Iris pigment epithelial cell (primary cell): ENCODE measurements at places on chromosomes 7 and 10.

GRCh38 chr10:110625356-110625894, 18.7 kb upstream of the RBM20 start:
- no peak for DNase-seq

- no peak for DNase-seq
Observed at GRCh38 chr10:44089671-44090070, 295.2 kb downstream of the CXCL12 start.

GRCh38 chr10:19451356-19451755, 364.9 kb upstream of the PLXDC2 start:
- DNase-seq, result no peak

GRCh38 chr7:85529831-85530230, 343.0 kb upstream of the SEMA3D start:
- DNase-seq, result peak; percentile 88

DNA sequence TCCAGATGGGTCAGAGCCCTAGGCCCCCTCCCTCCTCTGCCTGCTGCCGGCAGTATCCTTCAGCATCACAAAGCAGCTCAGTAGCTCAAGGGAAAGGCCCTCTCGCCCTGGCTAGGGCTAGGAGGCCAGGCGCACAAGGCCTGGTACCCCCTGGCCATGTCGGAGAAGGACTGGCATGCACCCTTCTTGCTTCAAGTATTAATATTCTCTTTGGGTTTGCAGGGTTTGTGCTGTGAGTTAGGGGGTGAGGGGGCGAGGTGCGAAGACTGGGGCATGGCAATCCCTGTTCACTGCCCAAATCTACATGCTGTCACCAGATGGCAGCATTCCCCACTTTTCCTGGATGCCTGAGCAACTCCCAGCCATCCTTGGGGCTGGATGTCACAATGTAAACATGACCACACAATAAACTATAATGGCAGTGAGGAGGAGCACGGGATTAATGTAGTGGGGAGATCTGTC, 105.2 kb downstream of the NEURL1 start:
- peak; percentile 68 for DNase-seq

DNA sequence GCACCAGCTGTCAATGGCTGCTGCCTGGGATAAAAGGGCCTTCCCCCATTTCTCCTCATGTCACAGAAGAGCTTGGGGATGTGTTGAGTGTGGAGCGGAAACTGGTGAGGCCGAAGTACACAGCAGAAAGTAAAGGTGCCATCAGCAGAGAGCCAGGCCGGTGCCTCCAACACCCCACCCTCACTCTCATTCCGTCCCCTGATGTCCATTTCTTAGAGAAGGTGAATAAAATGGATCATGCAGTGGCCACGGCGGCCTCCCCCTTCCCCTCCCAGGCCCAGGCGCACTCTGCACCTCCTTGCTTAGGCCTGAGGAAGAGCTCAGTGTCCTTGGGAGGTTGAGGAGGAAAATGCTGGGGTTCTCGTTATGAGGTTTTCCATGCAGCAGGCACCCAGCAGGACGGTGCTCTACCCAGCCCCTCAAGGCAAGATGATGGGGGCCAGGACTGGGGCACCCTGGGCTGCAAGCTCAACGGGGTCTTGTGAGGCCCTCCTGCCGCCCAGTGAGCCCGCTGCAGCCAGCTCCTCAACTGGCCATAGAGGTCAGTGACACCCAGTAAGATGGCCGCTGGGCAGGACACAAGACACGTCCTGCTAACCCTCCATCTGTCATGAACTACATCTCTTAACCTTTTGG, 163.9 kb downstream of the ADARB2 start:
- DNase-seq, result no peak

DNA sequence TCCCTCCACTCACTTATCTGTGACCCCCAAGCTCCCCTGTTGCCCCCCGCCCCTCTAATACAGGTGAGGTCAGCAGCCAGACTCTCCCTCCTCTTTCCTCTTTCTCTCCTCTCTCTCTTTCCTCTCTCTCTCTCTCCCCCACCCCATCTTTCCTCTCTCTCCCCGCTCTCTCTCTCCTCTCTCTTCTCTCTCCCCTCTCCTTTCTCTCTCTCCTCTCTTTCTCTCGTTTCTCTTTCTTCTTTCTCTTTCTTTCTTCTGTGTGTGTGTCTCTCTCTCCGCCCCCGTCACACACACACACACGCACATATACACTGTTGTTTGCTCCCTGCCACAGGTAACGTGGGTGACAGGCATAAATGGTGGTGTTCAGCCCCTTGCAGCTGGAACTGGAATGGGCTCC, 37.2 kb upstream of the PSMG3 start:
- no peak for DNase-seq

GRCh38 chr7:126792521-126792920, 460.2 kb downstream of the GRM8 start:
- DNase-seq, result no peak

GRCh38 chr10:107809889-107810288, 645.4 kb upstream of the SORCS1 start:
- DNase-seq, result no peak

DNA sequence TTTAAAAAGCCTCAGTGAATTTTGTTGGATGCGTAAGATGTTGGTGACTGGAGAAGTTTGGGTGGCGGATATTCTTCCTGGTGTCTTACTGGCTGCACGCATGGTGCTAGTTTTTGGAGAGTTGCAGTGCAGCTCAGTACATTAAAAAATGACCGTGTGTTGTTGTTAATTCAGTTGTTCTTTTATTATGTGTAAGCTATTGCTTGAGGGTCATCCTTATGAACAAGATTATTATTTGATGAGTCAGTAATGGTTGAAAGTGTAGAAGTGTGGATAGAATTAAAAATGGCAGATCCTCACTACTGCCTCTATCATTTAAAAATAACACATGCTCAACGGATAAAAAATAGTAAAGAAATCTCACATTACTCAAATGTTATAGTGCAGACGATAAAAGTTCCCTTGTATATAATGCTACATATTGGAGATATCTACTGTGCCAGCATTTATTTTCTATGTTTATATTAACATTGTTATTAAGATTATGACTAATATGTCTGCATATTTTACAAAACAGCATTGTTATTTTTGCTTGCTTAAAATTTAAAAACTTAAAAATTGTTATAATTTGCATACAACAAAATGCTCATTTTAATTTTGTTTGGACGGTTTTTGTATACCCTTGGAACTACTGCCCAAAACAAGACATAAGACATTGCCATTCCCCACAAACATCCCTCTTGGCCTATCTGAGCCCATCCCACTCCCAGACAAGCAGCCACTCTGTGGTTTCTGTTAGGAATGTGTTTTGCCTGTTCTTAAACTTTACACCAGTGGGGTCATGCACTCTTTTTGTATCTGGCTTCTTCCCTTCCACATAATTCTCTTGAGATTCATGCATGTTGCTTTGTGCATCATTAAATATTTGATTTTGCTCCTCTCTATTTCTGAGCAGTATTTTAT, 142.0 kb downstream of the DOCK1 start:
- DNase-seq, result peak; percentile 80

DNA sequence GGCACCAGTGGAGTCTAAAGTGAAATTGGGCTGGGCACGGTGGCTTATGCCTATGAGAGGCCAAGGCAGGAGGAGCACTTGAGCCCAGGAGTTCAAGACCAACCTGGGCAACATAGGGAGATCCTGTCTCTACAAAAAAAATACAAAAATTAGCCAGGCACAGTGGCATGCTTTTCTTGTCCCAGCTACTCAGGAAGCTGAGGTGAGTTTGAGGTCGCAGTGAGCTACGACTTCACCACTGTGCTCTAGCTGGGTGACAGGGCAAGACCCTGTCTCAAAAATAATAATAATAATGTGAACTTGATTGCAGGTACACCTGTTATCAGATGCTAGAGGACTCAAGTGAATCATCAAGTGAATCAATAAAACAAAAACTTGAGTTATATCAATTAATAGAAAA, 108.0 kb downstream of the BTAF1 start:
- no peak for DNase-seq

DNA sequence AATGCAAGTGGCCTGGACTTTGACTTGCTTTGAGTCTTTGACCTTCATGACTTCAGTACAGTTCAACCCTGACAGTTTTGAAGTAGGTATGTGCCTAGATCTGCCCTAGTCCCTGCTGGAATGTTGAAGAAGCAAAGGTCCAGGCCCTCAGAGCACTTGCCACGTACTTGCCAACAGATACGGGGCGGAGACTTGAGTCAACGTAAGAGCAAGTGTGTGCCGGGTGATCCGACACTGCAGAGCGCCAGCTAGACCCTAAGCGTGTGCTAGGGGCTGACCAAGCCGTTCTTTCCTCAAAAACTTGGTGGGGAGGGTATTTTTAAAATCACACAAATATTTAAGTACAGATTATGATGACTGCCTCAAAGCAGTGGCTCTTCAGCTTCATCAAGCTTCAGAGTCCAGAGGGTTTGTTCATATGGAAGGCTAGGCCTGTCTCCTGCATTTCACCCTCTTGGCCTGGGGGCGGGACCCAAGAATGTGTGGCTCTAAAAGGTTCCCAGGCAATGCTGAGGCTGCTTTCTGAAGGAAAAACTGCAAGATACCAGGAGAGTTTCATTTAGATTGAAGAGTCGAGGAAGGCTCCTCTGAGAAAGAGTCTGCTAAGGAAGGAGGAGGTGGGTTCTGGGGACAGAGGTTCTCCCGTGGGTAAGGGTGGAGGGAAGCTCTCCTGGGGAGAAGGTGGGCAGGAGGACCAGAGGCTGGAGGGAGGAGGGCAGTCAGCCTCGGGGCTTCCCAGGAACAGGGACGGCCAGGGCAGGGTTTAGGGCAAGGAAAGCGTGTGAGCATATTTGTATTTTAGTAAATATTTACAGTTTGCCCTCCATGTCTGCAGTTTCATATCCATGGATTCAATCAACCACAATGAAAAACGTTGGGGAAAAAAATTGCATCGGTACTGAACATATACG, 160.3 kb downstream of the EGFR start:
- DNase-seq, result no peak

DNA sequence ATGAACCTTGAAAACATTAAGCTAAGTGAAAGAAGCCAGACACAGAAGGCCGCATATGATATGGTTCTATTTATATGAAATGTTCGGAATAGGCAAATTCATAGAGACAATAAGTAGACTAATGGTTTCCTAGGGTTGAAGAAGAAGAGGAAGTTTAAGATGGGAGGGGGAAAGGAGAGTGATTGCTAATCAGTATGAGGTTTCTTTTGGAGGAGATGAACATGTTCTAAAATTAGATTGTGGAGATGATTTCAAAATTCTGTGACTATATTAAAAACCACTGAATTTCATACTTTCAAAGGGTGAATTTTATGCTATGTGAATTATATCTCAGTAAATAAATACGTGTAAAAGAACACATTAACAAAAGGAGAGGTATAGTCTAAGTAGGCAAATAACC, 176.4 kb upstream of the HPS1 start:
- no peak for DNase-seq

- no peak for DNase-seq
Observed at GRCh38 chr10:79102498-79102874, 33.7 kb downstream of the ZMIZ1 start.

DNA sequence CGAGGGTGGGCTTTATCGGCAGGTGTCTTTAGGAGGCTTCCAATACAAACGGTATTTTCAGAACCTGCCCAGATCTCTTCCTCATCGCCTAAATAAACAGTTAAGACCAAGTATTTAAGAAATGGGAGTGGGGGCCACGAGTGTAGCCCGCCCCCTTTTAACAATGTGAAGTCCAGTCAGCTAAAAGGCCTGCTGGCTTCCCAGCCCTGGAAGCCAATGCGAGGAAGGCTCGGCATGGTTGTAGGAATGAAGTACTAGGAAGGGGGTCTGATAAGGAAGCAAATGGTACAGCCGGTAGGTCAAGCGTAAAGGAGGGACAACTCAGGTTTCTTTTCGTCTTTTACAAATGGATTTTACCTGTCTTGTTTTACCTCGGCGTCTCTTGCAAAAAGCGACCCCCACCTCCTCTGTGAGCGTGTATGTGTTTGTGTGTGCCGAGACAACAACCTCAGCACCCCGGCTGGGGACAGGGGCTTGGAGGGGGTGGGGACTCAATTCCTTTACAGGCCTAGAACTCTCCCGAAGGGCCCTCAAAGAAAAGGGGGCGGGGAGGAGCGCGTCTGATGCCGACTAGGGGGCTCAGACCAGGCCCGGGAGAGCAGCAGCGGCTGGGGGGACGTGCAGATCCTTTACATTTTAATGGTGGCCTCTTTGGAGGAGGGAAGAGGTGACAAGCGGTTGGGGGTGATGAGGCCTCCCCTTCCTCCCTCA, 147.6 kb downstream of the GPR85 start:
- peak; percentile 35 for DNase-seq

DNA sequence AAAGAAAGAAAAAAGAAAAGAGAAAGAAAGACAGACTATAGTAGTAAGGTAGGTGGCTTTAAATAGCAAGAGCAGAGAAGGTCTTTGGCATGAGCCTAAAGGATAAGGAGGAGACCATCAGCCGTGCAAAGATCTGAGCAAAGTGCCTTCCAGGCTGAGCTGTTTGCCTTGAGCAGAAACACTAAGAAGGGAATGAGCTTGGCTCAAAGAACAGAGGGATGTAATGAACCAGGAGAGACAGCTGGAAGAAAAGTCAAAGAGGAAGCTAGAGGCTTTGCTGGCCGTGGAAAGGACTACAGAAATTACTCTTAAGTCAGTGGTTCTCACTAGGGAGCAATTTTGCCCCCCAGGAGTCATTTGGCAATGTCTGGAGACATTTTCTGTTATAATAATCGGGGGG, 228.6 kb downstream of the FGFR2 start:
- no peak for DNase-seq
